ENCODE measurements at places on chromosomes 16 and 17. TPM values are rescaled to one million over a fixed set of nuclear protein-coding genes. Genes with fewer than 3 reads are reported as not detected.

Gene MAFG
- polyA plus RNA-seq = 20.6 TPM

Gene DNAH9
- not detected for polyA plus RNA-seq

Gene HSD17B2
- polyA plus RNA-seq = 0.60 TPM

Gene KRT12
- not detected for polyA plus RNA-seq

Gene ZFHX3
- 2.8 TPM for polyA plus RNA-seq

Gene SKA2
- polyA plus RNA-seq = 9.7 TPM

Gene SAMD14
- polyA plus RNA-seq = 2.7 TPM

Gene DHRS7C
- polyA plus RNA-seq = not detected

Gene SHISA6
- polyA plus RNA-seq = not detected

Gene CCL22
- not detected for polyA plus RNA-seq

Gene NPEPPS
- polyA plus RNA-seq = 60.2 TPM

Gene TSPAN10
- 3.0 TPM for polyA plus RNA-seq
